ENCODE measurements at places on chromosomes 7 and 10.
A peak's percentile ranks its signal among the peaks of the same experiment; 100 is the strongest.

- DNase-seq, result no peak
These were observed 296.9 kb downstream of the NRG3 start for GRCh38 chr10:82171899-82172298.

DNA sequence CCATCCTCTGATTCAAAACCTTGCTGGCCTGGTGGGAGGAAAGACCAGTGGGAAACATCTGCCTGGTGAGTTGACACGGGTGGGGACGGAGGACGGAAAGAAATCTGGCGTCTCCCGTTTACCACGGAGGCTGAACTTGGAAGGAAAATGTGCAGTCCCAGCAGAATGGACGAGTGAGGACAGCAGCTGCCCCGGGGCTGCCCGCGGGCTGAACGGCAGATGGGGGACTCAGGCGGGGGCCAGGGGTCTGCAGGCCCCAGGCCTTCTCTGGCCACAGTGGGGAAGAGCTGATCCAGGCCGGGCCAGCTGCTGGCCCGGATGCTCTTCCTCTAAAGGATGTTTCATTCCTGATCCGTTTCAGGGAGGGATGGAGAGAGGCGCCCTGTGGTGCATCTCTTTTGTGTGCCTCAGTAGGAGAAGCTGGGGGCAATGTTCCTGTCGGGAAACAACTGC lies 147.5 kb upstream of the CHST15 start:
- DNase-seq, result no peak

GRCh38 chr10:123858907-123859652 lies 32.5 kb downstream of the CPXM2 start:
- no peak for DNase-seq

DNA sequence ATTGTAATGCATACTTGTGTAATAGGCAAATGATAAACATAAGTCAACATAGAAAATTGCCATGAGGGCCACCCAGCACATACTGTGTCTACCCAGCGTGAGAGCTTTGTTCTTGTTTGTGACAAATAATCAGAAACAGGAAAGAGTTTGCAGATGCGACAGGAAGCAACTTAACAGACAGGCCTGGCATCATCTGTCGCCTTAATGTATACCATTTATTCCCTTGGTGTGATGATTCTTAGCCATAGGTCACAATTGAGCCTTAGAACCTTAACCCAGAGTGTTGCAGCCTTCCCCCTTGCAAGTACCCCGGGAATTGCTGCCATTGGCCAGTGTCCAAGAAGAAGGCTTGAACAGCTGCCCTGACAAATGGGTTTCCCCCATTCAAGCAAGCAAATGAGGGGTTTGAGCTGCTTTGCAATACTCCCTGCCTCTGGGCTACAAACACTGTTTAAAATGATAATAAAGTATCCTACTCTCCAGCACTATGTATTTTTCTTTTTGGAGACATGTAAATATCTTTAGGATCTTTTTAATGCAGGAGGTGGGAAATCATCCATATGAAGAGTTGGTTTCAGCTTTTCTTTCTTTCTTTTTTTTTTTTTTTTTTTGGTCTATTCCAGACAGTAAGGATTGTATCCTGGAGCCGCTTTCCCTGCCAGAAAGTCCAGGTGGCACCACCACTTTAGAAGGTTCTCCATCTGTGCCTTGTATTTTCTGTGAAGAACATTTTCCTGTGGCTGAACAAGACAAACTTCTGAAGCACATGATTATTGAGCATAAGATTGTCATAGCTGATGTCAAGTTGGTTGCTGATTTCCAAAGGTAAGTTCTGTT lies 80.0 kb downstream of the ZNF277 start:
- no peak for DNase-seq

- DNase-seq, result peak; percentile 62
These were observed 70.1 kb downstream of the NPTX2 start for GRCh38 chr7:98687111-98687751.

DNA sequence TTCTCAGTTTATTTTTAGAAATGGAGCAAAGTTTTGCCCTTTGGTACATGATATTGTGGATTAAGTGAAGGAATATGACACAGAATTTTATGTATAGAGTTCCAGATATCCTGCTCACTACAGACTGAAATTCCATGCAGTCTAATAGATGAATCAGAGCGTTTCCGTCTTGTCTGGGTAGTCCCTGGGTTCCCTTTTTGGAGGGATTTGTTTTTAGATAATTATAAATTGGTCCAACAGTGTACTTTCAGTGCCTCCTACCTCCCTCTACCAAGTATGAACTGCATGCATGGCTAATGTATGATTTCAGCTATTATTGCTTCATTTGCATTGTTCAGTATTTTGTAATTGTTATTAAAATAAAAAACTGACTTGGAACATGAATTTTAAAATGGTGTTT lies 74.4 kb downstream of the SEPTIN7 start:
- DNase-seq, result no peak

- no peak for DNase-seq
These were observed 263.6 kb upstream of the LRRN3 start for GRCh38 chr7:110827287-110827855.

GRCh38 chr10:114478281-114478680 lies 74.0 kb upstream of the AFAP1L2 start:
- no peak for DNase-seq

- no peak for DNase-seq
These were observed 130.9 kb downstream of the SLC16A9 start for GRCh38 chr10:59578741-59579140.

- DNase-seq, result no peak
These were observed 1.8 kb downstream of the TSPAN13 start for GRCh38 chr7:16755397-16755796.

- no peak for DNase-seq
These were observed 32.8 kb downstream of the HIPK2 start for GRCh38 chr7:139744768-139745677.

DNA sequence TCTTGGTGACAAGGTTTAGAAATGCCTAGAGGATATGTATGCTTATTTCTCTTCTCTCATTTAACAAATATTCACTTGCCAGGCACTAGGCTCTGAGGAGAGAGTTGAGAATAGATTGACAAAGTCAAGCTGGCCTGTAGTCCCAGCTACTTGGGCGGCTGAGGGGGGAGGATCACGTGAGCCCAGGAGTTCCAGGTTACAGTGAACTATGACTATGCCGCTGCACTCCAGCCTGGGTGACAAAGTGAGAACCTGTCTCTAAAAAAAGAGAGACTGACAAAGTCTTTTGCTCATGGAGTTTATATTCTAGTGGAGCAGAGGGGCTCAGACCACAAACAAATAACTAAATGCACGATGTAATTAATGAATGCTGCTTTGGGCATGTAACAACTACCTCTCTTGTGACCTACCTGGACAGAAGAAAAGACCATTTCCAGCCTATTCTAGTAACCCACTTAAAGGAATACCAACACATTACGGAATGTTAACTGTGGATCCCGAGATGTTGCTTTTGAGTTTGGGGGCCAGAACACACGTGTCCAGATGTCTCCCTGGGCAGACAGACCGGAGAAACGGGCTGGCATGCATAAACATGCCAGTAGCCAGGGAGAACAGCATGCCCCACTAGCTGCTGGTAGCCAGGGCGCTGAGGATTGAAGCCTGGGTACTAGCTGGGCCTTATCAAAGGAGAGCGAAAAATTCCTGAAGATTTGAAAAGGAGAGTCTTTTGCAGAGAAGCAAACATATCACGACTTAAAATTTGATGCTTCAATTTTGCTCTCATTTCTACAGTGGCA lies 2.6 kb upstream of the BMPR1A start:
- DNase-seq, result no peak

GRCh38 chr7:34338961-34339526 lies 319.0 kb upstream of the NPSR1 start:
- DNase-seq, result no peak

DNA sequence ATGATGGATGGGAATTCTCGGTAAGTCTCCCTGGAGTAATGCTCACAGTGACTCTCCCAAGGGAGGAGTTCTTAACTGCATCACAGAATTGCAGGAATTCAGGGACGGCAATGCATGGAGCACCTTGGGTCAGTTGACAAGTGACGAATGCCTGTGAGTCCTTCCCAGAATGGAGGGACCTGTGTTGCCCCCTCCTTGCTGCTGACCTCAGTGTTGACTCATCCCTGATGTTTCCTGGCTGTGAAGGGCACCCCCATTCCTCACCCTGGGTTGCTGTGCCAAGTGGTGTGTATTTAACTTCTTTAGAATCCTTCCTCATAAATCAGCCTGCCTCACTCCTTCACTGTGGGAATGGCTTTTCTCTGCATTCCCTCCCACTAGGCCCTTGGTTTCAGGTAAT lies 98.9 kb downstream of the LRMDA start:
- DNase-seq, result peak; percentile 86

- no peak for DNase-seq
These were observed 543.2 kb upstream of the FOXK1 start for GRCh38 chr7:4138866-4139265.

- no peak for DNase-seq
These were observed 191.7 kb upstream of the KLF6 start for GRCh38 chr10:3976718-3977117.

DNA sequence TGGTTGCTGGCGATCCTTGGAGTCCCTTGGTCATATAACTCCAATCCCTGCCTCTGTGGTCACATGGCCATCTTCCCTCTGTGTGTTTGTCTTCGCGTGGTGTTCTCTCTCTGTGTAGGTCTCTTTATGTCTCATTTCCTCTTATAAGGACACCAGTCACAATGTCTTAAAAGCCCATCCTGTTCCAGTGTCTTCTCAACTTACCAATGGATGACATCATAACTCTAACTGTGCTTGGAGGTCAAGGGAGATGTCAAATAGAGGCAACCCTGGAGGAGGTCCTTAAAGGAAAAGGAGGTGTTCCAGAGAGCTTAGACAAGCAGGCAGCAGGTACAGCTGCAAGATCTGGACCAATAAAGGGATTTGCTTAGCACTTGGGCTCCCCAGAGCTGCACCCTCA lies 143.0 kb downstream of the BUB3 start:
- DNase-seq, result no peak

- DNase-seq, result peak; percentile 66
These were observed 22.4 kb downstream of the PRSS2 start for GRCh38 chr7:142793156-142793555.

- DNase-seq, result no peak
These were observed 9.4 kb downstream of the ASB13 start for GRCh38 chr10:5656737-5657579.

- no peak for DNase-seq
These were observed 159.1 kb downstream of the ARHGAP12 start for GRCh38 chr10:31769564-31769963.
